ENCODE measurements at places on chromosomes 2 and 18. TPM values are rescaled to one million over a fixed set of nuclear protein-coding genes. Genes with fewer than 3 reads are reported as not detected.

The LONRF2 gene
- 90.7 TPM for total RNA-seq

The RUFY4 gene
- 0.23 TPM for total RNA-seq

The PROKR1 gene
- total RNA-seq: 1.8 TPM

The PRKAG3 gene
- total RNA-seq: not detected

The POU3F3 gene
- 87.0 TPM for total RNA-seq

The PRSS56 gene
- 1.6 TPM for total RNA-seq

The RAB6C gene
- 2.5 TPM for total RNA-seq

The PAPOLG gene
- total RNA-seq: 50.3 TPM

The ACVR1C gene
- total RNA-seq: 3.5 TPM

The GPR148 gene
- not detected for total RNA-seq

Measured in diencephalon (tissue), 1 donor.